ENCODE measurements at places on chromosomes 7 and 10.

DNA sequence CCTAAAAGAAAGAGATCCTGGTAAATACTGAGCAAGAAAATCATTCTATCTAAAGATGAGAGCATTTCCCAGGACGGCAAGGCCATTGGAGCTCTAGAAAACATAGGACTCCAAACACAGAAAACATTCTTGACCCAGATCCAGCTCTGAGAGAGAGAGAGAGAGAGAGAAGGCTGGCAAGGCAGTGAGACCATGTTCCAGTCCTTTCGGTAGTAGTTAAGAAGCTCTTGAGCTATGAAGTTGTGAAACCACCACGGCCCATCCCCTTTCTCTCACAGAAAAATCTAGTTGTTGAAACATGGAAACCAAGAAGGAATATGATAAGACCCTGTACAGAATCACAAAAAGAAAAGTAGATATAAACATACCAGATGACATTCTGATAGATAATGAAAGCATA is 212.4 kb upstream of the NPSR1 start:
- no peak for DNase-seq

- DNase-seq = no peak
Observed at GRCh38 chr7:74074770-74075169, 8.8 kb upstream of the LIMK1 start.

- DNase-seq = no peak
Observed at GRCh38 chr7:2713370-2713769, 25.4 kb downstream of the AMZ1 start.

DNA sequence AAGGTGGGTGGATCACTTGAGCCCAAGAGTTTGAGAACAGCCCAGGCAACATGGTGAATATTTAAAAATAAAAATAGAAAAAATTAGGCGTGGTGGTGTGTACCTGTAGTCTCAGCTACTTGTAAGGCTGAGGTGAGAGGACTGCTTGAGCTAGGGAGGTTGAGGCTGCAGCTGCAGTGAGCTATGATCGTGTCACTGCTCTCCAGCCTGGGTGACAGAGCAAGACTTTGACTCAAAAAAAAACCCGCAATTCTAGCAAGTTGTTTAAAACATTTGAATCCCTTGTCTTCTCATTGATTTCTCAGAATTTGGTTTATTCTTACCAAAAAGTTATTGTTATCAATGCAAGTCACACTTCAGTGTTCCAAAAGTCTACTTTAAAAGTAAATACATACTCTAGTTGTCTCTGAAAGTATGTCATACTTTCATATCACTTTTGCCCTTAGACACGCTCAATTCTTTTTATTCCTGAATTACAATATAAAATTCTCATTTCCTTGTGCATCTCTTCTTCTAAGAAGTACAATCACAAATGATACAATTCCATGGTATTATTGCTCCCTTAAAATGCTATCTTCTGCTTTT is 6.3 kb downstream of the EPC1 start:
- DNase-seq = peak; percentile 38

GRCh38 chr10:31847515-31847914 is 81.1 kb downstream of the ARHGAP12 start:
- DNase-seq = no peak

- no peak for DNase-seq
Observed at GRCh38 chr10:82238291-82238690, 363.3 kb downstream of the NRG3 start.

Data from CD4-positive, alpha-beta T cell treated with Interleukin-2 at 100 ng/mL for 4 hours (primary cell).